Activated T-cell treated with anti-CD3 and anti-CD28 coated beads for 1 hour (primary cell): ENCODE measurements at places on chromosomes 12 and 14.
A peak's percentile ranks its signal among the peaks of the same experiment; 100 is the strongest.

DNA sequence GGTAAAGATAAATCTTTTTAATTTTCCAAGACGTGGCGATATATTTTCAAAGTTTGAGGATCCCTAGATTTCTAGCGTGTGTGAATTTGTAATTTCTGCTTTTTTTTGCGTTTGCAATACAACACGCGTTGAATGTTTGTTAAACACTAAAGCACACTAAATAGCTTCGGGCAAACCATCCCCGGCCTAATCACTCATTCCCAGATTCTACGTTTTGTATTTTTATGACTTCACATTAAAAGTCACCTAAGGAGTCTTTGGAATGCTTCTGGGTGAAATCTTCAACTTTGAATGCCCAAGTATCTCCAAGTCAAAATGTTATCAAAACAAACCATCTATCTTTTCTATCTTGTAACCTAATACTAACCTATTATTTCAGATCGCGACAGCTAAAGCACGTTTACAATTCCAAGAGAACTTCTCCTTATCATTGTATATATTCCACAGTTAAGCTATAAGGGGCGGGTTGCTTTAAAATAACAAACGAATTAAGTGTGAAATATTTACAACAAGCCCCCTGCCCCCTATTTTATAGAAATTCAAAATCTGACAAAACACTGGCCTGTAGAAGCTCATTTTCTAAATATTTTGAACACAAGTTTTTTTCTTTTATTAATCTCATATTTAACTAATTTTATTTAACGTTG, 1.1 kb downstream of the ALX1 start:
- DNase-seq = no peak

DNA sequence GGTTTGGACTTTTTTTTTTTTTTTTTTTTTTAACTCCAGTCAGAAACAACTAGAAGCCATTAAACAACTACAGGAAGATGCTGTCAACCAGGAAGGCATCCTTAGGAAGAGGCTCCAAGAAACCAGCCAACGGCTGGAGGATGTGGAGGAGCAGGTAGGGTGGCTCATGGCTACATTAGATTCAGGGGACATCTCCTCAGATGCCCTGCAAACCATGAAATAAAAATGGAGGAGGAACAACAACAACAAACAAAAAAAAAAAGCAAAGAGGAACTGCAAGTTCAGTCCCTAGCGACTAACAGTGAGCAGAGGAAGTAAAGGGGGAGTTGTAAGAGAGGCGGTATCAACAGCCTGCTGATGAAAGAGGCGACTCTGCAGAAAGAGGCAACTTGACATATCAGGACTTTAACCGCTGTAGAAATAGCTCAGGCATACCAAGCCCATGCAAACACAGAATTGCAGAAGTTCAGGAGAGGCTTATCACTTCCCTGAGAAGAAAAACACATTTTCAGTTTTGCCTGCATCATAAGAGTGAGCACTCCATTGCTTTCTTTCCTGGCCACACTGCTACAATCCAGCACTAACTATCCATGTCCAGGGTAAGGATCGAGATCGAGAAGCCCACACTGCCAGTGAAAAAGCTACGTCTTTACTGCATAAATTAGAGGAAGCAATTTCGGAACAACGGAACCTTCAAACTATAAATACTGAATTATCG, 103.5 kb upstream of the BCAT1 start:
- peak; percentile 11 for DNase-seq

DNA sequence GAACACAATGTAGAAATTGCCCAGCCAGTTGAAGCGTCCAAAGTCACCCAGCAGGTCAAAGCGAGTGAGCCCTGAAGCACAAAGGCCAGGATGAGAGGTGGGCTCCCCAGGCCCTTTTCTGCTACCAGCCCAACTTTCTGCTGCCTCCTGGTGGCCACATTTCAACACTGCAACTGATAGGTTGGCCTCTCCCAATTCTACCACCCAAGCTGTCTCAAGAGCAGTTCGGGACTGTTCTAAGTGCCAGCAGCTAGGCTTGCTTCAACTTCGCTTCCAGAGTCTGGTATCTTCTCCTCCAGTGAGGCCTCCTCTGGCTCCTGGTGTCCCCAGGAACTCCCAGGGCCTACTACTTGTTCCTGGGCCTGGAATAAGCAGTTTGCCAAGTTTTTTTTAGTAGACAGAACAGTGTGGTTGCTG, 3.4 kb upstream of the DHH start:
- peak; percentile 62 for DNase-seq

- no peak for DNase-seq
These were observed 182.9 kb downstream of the EXOC5 start for GRCh38 chr14:57085801-57086200.

GRCh38 chr14:37903343-37904191, 304.1 kb upstream of the SSTR1 start:
- DNase-seq = no peak

- DNase-seq = no peak
These were observed 6.0 kb downstream of the KRT2 start for GRCh38 chr12:52645982-52646381.

DNA sequence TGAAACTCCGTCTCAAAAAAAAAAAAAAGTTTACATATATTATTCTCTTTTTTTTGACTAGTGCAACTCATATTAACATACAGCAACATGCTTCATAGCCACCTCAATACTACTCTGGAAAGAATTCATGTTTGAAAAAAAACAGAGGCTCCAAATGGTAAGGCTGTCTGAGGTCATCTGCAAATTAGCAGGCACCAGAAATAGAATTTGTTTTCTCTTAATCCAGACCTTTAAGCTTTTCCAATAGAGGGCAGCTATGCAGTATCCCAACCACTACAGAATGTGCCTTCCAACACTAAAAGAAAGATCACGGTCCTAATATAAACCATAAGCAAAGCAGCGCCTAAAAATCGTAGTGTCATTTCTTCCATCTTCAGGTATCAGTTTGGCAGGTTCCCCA, 12.0 kb downstream of the C2CD5 start:
- DNase-seq = no peak

- DNase-seq = no peak
These were observed 21.3 kb downstream of the HCAR2 start for GRCh38 chr12:122681814-122682213.

- no peak for DNase-seq
These were observed 19.3 kb downstream of the RFX4 start for GRCh38 chr12:106602076-106602475.

- DNase-seq = no peak
These were observed 137.1 kb downstream of the MON2 start for GRCh38 chr12:62603811-62604098.

- DNase-seq = no peak
These were observed 87.7 kb upstream of the PWP1 start for GRCh38 chr12:107597695-107598410.

GRCh38 chr14:42013559-42013958, 406.9 kb downstream of the LRFN5 start:
- DNase-seq = no peak

GRCh38 chr14:94638339-94638738, 26.1 kb downstream of the SERPINA3 start:
- DNase-seq = no peak

GRCh38 chr14:72902801-72903530, 9.1 kb upstream of the DPF3 start:
- no peak for DNase-seq

GRCh38 chr12:77796775-77797174, 33.9 kb upstream of the NAV3 start:
- DNase-seq = no peak

DNA sequence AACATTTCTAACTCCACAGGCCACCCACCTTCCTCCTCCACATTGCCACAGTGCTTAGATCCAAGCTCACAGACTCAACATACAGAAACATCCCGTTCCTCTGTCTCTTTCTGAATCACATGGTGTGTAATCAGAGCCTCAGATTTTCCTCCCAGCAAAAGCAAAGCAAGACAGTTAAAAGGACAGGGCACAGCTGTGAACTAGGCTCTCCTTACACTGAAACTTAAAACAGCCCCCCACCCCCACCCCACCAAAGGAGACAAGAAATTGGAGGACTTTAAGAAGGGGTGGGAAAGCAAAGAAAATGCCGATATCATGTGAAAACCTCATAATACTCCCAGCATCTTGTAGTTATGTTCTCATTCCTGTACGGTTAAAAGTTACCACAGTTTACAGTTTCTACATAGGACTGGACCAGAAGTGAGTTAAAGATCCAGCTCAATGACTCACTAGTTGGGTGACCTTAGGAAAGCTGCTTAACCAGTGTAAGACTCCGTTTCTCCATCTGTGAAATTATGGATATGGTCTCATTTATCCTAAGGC, 4.8 kb downstream of the YBX3 start:
- no peak for DNase-seq
